ENCODE measurements at places on chromosomes 4 and X. TPM values are rescaled to one million over a fixed set of nuclear protein-coding genes. Genes with fewer than 3 reads are reported as not detected.

The VSIG1 gene
- 0.26 TPM for total RNA-seq

The PCYT1B gene
- 0.13 TPM for total RNA-seq

The TRPC5OS gene
- total RNA-seq = not detected

The FAT1 gene
- total RNA-seq = 301 TPM

The FAM184B gene
- not detected for total RNA-seq

Data from bronchial epithelial cell (primary cell).